ENCODE measurements at places on chromosomes 6 and 20.

- no peak for DNase-seq
Observed at GRCh38 chr6:123804014-123804786, 535 bp downstream of the NKAIN2 start.

- no peak for DNase-seq
Observed at GRCh38 chr20:13130707-13131103, 90.4 kb upstream of the ISM1 start.

- DNase-seq, result no peak
Observed at GRCh38 chr6:116954938-116955337, 77.9 kb downstream of the RFX6 start.

DNA sequence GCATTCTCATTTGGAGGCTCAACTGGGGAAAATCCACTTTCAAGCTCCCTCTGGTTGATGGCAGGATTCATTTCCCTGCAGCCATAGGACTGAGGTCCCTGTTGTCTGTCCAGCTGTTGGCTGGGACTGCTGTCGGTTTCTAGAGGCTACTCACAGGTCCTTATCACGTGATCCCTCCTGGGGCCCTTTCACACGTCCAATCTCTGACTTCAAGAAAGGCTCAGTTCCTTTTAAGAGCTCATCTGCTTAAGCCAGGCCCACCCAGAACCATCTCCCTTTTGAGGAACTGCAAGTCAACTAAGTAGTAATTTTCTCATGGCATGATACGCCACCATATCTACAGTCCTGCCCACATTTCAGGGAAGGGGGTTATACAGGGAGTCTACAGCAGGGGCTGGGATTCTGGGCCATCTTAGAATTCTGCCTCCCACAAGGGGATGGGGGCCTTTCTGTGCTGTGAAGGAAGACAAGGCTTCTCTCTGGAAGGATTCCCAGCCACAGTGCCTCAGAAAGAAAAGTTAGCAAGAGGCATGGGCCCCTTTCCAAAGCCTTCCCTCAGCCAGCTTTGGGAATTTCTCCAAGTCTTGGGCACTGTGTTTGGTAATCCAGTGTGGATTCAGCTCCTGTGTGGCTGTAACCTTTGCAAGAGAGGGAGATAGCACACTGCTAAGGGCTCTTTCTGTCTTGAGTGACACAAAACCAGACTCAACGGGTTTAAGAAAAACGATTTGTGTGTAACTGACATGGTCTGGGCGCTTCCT lies 66.4 kb downstream of the CTCFL start:
- no peak for DNase-seq

- DNase-seq, result no peak
Observed at GRCh38 chr20:39318911-39319310, 356.8 kb downstream of the DHX35 start.

DNA sequence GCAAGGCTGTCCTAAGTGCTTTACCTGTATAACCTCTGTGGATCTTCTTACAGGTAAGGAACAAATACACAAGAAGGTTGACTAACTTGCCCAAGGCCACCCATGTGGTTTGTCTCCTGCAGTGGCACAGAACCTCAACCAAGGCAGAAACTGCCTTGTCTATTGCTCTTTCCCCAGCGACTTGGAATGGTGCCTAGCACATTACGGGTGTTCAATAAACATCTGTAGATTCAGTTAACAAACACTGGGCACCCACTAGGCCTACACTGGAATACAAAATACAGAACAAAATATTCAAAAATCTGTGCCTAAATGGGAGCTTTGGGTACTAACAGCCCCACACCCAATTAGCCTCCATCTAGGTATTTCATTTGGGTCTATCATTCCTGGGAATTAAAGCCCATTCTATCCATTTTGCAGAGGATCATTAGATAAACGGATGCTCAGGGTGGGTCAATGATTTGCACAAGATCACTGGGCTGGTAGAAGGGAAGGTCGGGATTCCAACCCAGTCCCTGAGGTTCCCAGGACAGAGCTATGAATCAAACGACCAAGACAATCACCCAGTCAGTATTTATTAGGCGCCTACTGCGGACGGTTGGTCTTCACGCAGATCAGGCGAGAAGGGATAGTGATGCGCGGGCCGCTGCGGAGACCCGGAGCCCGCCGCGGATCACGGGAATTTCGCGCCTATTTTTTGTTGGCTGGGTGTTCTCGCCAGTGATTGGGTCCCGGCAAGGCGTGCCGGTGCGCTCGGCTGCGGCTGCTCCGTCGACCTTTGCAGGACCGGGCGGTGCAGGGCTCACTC lies at the start of gene STK35:
TSS of gene STK35 (plus strand) at position 771 of the 808 bp plus-strand sequence. CDS start 55 bp downstream, outside the sequence.
- peak; percentile 75 for DNase-seq

DNA sequence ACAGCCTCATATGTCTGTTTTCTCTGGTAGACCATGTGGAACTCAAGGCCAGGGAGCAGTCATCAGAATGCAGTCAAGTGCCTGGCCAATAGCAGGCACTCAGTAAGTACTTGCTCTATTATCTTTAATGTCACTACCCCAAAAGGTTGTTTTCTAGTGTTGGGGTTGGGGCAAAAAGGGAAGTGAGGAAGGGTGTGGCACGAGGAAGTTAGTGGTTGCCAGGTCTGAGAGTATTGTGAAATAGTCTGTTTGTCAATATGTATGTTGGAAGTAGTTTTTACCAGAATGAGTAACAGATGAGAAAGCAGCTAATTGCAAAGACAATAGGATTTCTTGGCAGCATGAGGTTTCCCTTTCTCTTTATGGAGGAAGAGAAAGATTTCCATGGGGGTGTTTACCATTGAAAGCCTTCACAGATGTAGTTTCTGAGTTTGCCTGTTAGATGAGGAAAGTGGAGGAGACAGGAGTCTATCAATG lies 59.5 kb upstream of the ARMH2 start:
- peak; percentile 38 for DNase-seq

GRCh38 chr20:20677186-20677585 lies 35.3 kb downstream of the RALGAPA2 start:
- DNase-seq, result no peak

- DNase-seq, result peak; percentile 60
Observed at GRCh38 chr20:62627901-62628612, 14.2 kb upstream of the SLCO4A1 start.

- peak; percentile 86 for DNase-seq
Observed at GRCh38 chr20:36483919-36484808, 57.2 kb upstream of the MYL9 start.

GRCh38 chr20:53077373-53078205 lies 105.4 kb downstream of the TSHZ2 start:
- no peak for DNase-seq

DNA sequence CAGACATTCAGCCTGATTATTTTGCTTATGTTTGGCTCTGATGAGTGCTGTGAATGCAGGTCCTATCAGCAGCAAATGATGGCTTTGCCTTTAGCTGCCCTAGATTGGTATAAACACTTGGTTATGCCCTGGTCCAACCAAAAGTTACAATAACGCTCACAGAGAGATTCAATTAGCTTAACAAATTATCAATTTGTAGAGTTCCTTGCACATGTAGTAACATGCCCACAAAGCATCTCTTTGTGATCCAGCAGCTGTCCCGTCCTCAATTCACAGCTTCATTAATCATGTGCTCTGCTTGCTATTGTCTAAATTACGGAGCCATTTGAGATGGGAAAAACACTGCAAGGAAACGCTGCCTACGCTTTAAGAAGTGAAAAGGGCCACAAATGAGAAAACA lies 457.9 kb downstream of the HDGFL1 start:
- DNase-seq, result no peak

DNA sequence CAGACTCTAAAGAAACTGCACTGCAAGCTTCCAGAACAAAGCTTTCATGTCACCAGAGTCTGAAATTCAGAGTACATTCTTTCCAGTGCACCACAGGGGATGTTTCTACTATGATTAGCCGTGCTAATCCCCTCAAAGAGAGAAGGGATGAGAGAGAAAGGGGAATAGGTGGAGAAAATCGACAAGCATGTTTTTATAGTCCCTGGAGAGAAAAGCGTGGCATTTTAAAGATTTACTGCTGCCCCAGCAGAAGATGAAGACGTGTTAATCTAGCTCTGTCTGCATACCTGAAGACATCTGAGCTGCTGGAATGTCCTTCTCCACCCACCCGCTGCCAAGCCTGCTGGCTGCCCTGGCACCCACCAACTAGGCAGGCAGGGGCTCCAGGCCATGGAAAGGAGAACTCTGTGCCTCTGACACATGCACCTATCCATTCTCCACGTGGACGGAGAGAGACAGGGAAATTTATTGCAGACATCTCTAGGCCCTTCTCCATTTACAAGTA lies 4.1 kb downstream of the MYLK4 start:
- no peak for DNase-seq

GRCh38 chr6:2937627-2938003 lies 33.8 kb downstream of the SERPINB6 start:
- no peak for DNase-seq

GRCh38 chr6:140566781-140567277 lies 1192.4 kb upstream of the CITED2 start:
- DNase-seq, result peak; percentile 81

DNA sequence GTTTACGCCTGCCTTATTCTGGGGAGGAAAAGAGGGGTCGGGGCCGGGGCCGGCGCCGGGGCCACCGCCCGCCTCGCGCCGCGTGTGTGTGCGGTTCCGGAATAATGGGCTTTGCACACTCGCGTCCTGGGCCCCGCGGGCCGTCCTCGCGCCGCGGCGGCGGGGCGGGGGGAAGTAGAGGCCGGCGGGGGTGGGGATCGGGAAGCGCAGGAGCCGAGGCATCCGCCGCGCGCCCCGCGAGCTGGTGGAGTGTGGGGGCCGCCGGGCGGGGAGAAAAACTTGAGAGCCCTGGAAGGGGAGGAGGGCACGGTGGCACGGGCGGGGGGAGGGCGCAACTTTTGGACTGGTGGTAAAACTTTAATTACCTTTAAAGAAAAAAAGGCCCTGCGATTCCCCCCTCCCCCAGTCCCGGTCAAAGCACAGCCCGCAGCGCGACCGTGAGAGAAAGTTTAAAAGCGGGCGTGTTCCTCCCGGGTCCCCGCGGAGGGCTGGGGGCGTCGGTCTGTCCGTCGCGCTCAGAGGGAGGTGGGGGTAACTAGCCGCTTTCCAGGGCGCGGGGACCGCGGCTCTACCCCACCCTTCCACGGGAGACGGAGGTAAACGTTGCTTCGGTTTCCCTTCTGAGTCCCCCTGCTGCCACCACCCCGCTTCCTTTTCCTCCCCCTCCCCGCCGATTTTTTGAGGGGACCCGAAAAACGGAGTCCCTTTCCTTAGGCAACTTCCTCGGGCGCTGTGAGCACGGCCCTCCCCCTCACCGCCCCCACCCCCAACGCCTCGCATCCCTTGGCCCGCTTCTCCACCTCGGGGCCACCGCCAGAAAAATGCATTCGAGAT lies 1.9 kb downstream of the L3MBTL3 start:
- DNase-seq, result peak; percentile 23

- DNase-seq, result peak; percentile 65
Observed at GRCh38 chr20:64057628-64058498, 5.1 kb upstream of the TCEA2 start.

DNA sequence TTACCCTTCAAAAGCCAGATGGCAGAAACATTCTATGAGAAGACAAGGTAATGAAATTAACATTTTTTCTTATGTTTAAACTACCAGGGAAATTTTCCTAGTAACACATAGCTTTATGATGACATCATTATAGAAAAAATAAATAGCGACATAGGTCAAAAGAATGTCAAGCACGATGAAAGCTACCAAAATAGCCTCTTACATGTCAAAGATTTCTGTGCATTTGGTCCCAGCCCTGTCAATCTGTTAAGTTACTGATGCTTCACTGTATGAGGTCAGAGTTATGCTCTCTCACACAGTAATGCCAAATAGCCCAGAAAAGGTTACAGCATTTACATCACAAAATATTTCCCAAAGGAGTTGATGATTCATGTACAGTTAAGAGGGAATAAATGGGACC lies 199.8 kb upstream of the DEFB112 start:
- no peak for DNase-seq

GRCh38 chr6:5337573-5337972 lies 76.3 kb downstream of the FARS2 start:
- peak; percentile 69 for DNase-seq

- no peak for DNase-seq
Observed at GRCh38 chr20:5969348-5969935, 19.0 kb downstream of the MCM8 start.

GRCh38 chr6:14633479-14633878 lies 515.9 kb downstream of the CD83 start:
- DNase-seq, result no peak

DNA sequence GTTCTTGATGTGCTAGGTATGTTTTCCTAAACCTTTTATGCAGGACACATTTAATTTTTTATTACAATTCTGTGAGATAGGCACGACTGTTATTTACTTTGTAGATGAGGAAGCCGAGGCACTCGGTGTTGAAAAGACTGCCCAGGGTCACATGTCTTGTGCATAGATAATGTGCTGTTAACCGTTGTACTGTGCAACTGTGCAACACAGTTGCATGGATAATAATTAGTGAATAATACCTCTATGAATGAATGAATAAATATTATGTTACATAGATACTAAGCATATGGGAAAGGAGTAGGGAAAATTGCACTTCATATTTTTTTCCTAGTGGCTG lies 60.3 kb upstream of the DEK start:
- no peak for DNase-seq

GRCh38 chr20:43761386-43762340 lies 34.9 kb upstream of the GTSF1L start:
- no peak for DNase-seq

- peak; percentile 78 for DNase-seq
Observed at GRCh38 chr6:134063966-134064445, 11.6 kb upstream of the SLC2A12 start.

DNA sequence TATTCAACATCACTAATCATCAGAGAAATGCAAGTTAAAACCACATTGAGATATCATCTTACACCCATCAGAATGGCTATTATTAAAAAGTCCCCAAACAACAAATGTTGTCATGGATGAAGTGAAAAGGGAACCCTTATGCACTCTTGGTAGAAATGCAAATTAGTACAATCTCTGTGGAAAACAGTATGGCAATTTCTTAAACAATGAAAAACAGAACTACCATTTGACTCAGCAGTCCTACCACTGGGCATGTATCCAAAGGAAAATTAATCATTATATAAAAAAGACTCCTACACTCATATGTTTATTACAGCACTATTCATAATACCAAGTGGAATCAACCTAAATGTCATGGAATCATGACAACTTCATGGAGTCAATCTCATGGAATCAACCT lies 611.3 kb upstream of the GJE1 start:
- no peak for DNase-seq

DNA sequence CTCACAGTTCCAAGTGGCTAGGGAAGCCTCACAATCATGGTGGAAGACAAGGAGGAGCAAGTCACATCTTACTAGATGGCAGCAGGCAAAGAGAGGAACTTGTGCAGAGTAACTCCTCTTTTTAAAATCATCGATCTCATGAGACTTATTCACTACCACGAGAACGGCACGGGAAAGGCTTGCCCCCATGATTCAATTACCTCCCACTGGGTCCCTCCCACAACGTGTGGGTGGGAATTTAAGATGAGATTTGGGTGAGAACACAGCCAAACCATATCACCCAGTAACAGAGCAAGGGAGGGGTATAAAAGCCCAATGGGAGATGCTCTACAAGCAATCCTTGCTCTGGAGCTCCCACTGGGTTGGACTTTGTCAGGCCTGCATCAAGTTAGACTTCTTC lies 80.4 kb downstream of the JPH2 start:
- no peak for DNase-seq

Measured in EH (cell line).